Esophagus squamous epithelium (tissue), 5 donors: ENCODE measurements at places on chromosomes 7 and 10.

GRCh38 chr10:112535531-112535951 is 88.5 kb downstream of the VTI1A start:
- DNase-seq, result no peak

DNA sequence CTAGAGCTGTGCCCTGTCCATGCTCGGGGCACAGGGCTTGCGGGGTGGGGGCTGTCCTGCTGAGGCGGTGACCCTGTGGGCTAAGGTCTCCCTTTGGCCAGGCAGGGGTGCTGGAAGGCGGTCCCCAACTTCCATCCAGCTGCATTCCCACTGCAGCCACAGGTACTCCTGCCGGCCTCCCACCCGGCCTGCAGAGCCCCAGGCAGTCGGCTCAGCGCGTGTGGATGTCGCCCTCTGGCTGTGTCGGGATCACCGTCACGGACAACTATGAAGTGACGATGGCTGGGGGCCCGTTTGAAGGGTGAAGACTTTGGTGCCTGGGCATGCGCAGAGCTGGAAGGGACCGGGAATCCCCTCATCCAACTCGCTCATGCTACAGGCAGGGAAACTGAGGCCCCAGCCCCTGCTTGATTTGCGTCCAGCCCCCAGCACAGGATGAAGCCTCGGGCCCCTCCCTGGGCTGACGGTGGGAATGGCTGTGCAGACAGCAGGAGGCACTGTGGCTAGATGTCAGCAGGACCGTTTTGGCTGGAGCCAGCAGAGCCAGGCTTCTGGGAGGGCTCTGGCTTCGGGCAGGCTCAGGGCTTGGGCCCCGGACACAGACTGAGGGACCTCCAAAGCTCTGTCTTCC is 2.3 kb upstream of the TMEM184A start:
- no peak for DNase-seq

GRCh38 chr10:83603708-83604107 is 535.6 kb upstream of the GHITM start:
- no peak for DNase-seq

GRCh38 chr10:92244796-92245195 is 46.1 kb downstream of the CPEB3 start:
- DNase-seq, result no peak

- DNase-seq, result no peak
Measured at GRCh38 chr10:73559590-73559989, 31.6 kb downstream of the USP54 start.

DNA sequence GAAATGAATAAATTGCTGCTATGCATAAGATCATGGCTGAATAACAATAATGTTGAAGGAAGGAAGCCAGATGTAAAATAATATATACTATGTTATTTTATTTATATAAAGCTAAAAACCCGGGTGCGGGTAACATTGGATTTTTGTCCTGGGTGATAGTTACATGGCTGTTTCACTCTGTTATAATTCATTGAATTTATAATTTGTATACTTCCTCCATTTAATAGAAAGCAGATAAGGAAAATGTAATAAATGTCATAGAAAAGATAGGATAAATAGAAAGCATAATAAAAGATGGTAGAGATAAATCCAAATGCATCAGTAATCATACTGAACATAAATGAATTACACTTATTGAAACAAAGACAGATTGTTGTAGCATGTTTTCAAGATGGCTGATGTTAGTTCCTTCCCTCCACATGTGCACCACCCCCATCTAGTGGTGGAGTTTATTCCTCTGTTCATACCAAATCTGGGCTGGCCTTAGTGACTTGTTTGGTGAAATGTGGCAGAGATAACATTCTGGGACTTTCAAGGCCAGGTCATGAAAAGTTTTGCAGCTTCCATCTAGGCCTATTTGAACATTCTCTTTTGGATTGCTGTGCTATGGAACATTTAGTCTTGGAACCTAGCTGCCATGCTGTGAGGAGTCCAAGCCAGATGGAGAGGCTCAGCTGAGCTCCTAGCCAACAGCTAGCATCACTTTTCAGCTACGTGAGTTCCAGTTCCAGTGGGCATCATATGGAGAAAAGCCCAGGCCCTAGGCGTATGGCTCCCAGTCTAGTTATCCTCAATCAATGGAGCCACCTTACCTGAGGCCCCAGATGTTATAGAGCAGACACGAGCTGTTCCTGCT is 46.9 kb downstream of the AHCYL2 start:
- no peak for DNase-seq

DNA sequence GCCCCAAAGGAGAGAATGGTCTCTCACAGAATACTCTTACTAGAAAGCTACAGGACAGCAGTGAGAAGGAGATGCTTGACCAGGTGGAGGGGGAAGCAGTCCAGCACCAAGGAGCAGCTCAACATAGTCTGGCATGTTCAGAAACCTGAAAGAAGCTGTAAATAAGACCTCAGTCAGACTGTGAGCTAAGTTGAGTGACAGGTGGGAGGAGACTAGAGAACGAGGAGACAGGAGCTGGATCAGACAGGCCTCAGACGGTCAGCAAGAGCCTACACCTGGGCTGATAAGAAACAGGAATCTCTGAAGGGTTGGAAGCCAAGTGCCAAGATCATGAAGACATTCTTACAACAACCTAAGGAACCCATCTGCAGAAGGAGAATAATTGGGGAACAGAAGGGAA is 54.5 kb downstream of the ELMO1 start:
- no peak for DNase-seq

DNA sequence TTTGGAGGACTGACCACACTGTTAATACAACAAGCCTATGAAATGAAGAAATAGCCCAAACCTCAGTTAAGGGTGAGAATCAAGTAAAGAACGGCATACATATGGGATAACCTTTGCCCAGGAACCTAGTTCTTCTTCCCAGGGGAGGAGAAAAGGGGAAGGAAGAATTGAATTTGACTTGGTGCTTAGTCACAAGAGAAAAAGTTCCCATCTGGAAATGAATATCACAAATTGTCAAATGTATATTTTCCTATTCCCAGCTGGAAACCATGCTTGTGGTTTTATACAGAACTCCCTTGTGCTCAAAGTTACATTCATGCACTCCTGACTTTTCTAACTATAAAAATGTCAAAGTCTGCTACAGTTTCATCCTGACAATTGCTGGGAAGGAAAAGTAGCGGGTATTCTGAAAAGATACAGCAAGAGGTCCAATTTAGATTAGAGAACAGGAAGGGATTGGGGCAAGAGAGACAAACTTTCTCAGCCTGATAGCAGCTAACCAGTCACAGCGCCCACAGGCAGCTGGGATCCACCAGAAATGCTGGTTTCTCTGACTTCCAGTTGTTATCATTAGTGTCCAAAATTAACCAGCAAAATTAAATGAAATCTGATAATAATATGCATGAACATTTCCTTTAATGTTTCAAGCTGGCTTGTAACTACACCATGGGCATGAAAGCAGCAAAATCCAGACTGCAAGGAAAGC is 18.6 kb upstream of the GSAP start:
- no peak for DNase-seq

- DNase-seq, result no peak
Measured at GRCh38 chr10:28722065-28722803, 44.9 kb downstream of the BAMBI start.

GRCh38 chr10:31926765-31927564 is 1.7 kb downstream of the ARHGAP12 start:
- no peak for DNase-seq

DNA sequence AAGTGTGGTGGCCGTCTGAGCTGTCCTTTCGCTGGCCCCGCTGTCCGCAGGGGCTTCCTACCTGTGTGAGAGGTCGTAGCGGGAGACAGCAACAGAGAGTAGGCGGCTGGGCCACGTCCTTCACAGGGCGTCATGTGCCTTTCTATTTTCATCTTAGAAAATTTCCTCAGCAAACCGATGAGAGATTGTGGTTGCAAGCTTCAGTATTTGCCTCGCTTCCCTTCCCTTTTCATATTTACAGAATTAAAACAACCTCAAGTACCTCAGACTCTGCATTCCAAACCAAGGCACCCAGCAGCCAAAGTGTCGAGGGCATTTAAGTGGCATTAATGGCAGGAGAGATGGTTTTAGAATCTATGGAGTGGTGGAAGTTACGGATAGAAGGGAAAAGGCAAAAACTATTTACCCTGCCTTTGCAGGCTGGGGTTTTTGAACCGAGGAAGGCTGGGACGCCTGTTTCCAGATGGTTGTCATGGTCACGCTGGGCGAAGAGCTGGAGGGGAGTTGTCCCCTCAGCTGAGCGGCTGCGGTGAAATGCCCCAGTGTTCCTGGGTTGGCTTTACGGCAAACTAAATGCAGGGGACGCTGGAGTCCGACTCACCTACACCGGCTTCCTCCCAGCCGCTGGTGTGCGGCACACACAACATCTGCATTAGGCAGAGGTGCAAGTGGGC is 41.9 kb downstream of the WIPI2 start:
- DNase-seq, result no peak

DNA sequence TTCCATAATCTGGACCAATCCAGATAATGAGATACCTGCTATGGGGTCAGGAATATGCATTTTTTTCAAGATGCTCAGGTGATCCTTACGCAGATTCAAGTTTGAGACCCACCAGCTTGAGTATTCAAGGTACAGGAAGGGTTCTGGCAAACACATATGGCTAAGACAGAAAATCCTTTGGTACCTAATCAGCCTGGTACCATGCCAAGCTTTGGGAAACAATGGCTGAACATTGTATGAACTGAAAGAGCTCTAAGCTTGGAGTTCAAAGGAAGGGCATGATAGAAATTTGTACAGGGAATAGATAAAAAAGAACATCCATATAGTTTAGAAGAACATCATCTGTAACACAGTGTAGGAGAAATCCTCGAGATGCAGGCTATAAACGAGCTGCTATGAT is 382.7 kb downstream of the THSD7A start:
- DNase-seq, result no peak

- no peak for DNase-seq
Measured at GRCh38 chr7:85038466-85038865, 148.4 kb downstream of the SEMA3D start.

DNA sequence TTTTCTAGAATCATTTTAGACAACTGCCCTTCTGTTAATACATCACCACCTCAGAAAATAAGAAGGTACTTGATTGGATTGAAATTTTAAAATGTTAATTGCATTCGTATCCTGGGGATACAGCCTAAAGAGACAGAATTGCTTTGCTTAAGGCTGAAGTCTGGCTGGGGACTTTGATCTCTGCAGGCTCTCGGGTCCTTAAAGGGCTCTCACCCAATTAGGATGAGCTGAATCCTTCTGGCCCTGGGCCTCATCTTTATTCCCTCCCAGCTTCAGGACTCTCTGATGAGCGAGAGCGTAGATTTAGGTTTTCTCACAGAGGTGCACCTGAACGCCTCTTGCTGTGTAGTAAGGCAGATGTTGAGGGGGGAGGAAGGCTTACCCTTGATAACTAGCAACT is 475.3 kb upstream of the C7orf33 start:
- no peak for DNase-seq
